ENCODE measurements at places on chromosomes 16 and 17.

DNA sequence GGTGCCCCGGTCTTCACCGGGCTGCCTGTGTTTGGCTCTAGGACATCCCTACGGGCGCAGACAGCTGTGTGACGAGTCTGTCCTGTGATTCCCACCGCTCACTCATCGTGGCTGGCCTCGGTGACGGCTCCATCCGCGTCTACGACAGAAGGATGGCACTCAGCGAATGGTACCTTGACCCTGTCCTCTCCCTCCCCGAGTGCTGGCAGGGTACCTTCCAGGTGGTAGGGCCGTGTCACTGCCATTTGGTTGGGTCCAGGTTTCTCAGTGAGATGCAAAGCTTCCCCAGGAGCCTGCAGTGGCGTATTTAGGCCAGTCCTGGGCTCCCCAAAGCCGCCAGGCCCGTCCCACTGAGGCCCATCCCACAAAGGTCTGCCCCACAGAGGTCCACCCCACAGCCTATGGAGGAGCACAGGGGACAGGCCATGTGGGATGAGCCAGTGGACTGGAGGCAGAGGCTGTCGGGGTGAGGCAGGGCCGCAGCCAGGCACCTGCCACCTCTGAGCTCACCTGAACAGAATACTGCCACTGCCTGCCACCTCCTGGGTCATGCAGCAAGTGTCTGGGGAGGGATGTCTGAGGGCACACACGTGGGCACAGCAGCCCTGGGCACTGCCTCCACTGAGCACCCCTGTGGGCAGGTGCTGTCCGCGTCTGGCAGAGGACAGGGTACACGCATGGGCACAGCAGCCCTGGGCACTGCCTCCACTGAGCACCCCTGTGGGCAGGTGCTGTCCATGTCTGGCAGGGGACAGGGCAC is 31.4 kb upstream of the CHMP6 start:
- no peak for DNase-seq

DNA sequence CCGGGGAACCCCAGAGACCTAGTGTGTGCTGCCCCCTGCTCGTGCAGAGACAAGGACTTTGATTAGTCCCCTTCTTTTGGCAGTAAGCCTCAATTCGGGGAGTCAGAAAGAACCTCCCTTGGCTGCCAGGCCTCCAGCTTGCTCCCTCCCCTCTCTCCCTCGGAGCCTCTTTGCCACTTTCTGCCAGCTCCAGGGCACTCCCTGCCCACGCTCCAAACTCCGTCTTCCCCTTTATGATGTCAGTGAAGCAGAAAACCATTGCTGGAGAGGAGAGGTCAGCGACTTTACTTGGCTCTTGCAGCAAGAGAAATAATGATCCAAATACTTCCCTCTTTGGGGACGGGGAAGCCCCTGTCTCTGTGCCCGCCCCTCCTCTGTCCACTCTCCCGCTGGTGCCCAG is 28.1 kb downstream of the TTYH2 start:
- no peak for DNase-seq

DNA sequence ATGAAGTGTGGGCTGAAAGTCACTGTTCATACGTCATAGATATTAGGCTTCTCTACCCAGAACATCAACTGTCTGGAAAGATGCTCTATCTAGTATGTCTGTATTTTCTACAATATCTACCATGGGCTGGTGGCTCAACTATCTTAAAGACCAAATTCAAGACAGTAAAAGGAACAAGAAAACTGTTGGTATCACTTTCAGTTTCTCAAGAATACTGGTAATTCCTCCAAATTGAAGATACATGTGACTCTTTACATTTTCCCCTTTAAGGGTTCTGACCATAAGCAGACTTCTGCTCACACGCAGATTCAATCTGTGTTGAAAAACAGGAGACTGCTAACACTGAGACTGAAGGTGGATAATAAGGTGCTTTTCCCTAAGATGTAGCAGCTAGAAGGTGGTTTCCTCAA is 24.2 kb downstream of the XPO6 start:
- no peak for DNase-seq

GRCh38 chr17:45640141-45640850 is 143.8 kb upstream of the CRHR1 start:
- DNase-seq, result no peak

DNA sequence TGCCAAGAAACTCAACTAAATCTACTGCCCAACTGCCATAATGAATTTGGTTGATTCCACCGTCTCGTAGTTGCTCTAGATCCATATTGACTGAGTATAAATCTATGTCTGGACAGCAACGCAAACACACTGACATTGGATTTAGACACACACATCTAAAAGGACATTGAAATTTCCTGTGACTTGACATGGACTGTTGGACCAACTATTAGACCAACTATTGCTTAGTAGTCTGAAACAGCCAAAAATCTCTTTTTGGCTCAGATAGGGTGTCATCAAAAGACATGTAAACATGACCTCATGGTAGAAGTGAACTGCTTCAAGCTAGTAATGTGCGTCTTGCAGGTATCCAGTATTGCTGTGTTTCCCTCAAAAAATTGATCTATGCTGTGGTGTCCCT is 31.3 kb downstream of the KIAA0513 start:
- no peak for DNase-seq

- no peak for DNase-seq
Observed at GRCh38 chr16:81005610-81006161, 999 bp downstream of the CMC2 start.

DNA sequence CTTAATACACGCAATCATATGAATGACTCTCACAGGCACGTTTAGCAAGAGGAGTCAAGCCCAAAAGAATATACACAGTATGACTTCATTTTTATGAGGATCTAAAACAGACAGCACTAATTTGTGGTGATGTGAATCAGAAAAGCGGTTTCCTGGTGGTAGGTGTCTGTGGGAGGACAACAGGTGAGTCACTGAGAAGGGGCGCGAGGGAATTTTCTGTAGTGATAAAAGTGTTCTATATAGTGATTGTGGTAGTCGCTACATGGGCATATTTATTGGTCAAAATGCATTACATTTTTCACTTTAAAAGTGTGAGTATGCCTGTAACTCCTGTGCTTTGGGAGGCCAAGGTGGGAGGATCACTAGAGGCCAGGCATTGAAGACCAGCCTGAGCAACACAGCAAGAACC is 7.6 kb upstream of the TNRC6A start:
- no peak for DNase-seq

GRCh38 chr16:1309888-1310831 is 724 bp downstream of the UBE2I start:
- DNase-seq, result no peak

DNA sequence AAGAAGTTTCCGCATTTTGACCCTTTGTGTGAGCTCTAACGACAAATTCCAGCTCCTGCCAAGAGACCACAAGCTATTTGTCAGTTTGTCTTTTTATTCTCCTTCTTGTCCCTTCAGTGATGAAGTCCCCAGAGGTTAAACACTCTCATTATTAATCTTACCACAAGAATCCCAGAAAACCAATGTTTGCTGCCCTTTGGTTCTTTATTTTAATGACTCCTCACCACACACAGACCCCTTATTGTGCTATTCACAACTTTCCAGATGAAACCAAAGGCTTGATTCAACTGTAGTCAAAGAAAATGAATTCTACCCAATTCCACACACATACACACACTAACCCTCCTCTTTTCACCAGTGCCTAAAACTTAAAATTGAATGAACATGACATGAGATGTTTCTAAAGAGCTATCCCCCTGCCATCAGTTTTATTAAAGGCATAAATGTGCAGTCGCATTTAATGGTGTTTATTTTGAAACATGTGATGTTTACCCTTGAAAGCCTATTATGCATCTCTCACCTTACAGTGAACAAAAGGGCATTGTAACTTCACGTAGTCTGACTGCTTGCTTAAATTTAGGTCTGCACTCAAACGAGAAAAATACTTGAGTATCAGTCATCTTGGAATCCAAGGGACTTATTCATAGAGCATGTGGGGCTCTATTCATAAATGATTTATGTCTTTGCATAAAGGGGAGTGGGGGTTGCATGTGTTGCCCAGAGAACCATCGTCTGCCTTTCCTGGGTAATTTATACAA is 44.1 kb downstream of the PCTP start:
- DNase-seq, result peak; percentile 7

GRCh38 chr16:12754824-12755543 is 48.7 kb downstream of the CPPED1 start:
- no peak for DNase-seq

DNA sequence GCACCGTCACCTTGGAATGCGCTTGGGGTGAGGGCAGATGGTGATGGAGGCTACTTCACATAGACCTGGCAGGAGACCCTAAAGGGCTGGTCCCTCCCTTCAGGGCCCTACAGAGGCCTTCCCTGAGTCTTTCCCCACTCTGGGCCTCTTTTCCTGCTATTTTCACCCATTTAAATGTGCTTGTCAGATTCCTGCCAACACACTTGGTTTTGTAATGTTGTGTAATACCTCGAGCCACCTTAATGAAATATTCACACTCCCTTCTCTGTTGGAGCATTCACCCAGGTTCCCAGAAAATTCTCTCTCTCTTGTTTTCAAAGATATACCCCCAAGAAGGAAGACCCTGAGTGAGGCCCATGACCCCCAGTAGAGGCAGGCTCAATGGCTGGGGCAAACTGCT is 456.6 kb upstream of the DYNLRB2 start:
- DNase-seq, result no peak

DNA sequence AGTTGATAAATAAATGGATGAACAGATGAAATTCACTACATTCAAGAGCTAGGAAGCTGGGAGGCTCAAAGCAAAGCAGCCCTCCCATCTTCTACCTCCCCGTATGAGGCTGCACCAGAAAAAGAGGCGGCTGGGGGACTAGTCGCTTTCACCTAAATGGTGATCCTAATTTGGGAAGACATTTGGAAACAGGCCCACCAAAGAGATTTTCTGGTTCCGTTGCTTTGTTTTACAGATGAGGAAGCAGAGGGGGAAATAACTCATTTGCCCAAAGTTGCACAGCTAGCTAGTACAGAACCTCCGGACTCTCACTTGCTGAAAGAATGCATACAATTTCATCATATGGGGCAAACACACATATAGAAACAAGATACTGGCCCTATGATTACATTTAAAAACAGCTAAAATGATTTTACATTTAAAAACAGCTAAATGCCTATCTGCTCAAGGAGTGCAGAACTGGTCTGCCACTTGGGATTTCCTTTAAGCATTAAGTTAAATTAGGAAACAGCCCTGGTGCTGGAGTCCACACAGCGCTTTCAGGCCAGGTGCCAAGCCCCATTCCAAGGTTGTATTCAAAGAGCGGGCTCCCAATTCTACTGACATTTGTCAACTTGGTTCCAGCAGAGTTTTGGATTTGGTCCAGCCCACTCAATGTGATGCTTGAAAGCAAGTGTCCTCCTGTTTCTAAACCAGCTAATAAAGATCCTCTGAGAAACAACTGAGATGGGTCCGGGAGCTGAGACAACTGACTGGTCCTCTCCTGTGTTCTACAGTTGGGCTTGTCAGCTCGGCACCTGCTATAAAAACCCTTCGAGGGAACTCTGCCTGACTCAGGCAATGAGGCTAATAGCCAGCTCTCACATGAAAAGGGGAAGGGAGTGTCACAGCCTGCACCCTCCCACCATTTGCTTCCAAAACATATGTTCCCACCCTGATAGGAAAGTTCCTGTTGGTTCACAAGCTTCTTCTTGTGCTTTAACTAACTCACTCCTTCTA is 11.7 kb downstream of the ERN1 start:
- DNase-seq, result peak; percentile 73

DNA sequence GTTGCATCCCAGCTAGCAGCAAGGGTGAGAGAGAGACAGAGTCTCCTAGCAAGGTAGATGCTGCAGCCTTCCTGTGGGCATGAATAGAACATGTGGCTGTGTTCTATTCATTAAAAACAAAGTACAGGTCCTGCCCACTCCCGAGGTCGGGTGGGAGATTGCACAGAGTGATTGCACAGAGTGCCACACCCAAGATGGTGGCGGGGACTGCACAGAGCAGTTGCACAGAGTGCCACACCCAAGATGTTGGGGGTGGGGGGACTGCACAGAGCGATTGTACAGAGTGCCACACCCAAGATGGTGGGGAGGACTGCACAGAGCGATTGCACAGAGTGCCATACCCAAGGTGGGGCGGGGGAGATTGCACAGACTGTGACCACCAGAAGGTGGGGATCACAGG is 410.8 kb upstream of the EEF2KMT start:
- DNase-seq, result no peak

GRCh38 chr16:64397042-64397441 is 724.8 kb downstream of the CDH11 start:
- DNase-seq, result no peak

- peak; percentile 83 for DNase-seq
Observed at GRCh38 chr17:80082403-80083135, 18.8 kb upstream of the GAA start.

DNA sequence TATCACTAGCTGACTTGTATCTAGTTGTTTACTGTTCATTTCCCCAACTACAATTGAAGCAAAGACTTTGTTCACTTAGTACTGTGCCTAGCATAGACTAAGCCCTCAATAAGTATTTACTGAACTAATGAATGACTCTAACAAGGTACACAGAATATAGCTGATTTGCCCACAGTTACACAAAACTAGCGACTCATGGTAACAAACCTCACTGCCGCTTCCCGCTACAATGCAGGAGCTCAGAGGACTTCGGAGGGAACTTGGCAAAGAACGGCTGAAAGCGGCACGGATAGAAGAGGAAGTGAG is 524 bp downstream of the EFTUD2 start:
- no peak for DNase-seq

- DNase-seq, result no peak
Observed at GRCh38 chr17:64455993-64456885, 7.3 kb downstream of the MILR1 start.

DNA sequence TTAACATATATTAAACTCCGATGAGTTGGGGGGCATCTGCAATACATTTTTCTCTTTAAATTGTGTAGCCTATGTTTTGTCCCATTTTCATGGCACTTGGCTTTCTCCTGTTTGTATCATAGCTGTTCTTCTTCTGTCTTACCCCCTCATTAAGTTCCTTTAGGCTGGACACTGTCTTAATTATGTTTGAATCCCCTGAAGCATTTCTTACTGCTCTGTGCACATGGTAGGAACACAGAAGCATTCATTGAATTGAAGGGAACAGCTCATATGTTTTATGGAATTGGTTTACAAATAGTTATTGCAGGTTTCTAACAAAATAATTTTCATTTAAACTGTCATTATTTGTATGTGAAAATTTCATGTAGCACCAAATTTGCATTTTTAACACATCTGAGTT is 176.8 kb downstream of the TANC2 start:
- no peak for DNase-seq

GRCh38 chr17:56172517-56172982 is 19.3 kb downstream of the ANKFN1 start:
- no peak for DNase-seq

GRCh38 chr17:55496094-55496881 is 15.0 kb downstream of the SMIM36 start:
- no peak for DNase-seq

GRCh38 chr16:56048425-56049105 is 142.7 kb upstream of the GNAO1 start:
- no peak for DNase-seq

GRCh38 chr16:56246051-56246817 is 54.9 kb downstream of the GNAO1 start:
- no peak for DNase-seq

GRCh38 chr16:2507052-2507659 is 6.6 kb upstream of the ATP6V0C start:
- no peak for DNase-seq

Measured in COR-L47 (cell line).